Sigmoid colon (tissue), 7 donors: ENCODE measurements at places on chromosomes 16 and 17.

GRCh38 chr16:13110124-13110796 is 208.9 kb downstream of the SHISA9 start:
- H3K36me3 ChIP-seq: no peaks in the 10 kb centered on the region
- no peaks in the 10 kb centered on the region for H3K27me3 ChIP-seq
- peak; percentile 69 for DNase-seq
- peak overlapping the region; percentile 8 for H3K27ac ChIP-seq
- H3K4me3 ChIP-seq: no peak overlapping the region

DNA sequence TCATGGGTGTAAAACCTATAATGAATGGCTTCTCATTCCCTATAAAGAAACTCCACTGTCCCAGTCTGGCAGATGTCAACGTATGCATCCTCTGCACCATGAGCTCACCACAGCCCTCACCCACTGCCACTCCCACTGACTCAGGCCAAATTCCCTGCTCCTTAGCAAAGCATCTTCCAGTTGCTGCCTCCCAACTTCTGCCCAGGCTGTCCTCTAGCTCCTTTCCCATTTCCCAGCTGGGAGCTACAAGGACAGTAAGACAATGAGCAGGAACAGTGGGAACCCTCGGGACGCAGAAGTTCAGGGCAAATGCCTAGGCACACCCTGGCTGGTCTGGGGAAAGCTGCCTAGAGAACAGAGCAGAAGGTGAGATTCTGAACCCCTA is 9.1 kb upstream of the THAP11 start:
- H3K36me3 ChIP-seq: peaks cover 43% of the 10 kb centered on the region
- no peaks in the 10 kb centered on the region for H3K27me3 ChIP-seq
- H3K4me1 ChIP-seq: peaks cover 19% of the 10 kb centered on the region
- H3K27ac ChIP-seq: peak overlapping the region; percentile 80
- no peak for DNase-seq

- H3K36me3 ChIP-seq: no peaks in the 10 kb centered on the region
- H3K27ac ChIP-seq: no peak overlapping the region
- no peak for DNase-seq
- H3K4me1 ChIP-seq: peaks cover 21% of the 10 kb centered on the region
These were observed 24.2 kb downstream of the ACSM1 start for GRCh38 chr16:20673071-20673806.

- no peaks in the 10 kb centered on the region for H3K27me3 ChIP-seq
- peak; percentile 89 for DNase-seq
- peak overlapping the region; percentile 81 for H3K4me3 ChIP-seq
- no peaks in the 10 kb centered on the region for H3K36me3 ChIP-seq
These were observed 2.5 kb downstream of the TRIM47 start for GRCh38 chr17:75875940-75876189.
